ENCODE measurements at places on chromosomes 4 and X.

DNA sequence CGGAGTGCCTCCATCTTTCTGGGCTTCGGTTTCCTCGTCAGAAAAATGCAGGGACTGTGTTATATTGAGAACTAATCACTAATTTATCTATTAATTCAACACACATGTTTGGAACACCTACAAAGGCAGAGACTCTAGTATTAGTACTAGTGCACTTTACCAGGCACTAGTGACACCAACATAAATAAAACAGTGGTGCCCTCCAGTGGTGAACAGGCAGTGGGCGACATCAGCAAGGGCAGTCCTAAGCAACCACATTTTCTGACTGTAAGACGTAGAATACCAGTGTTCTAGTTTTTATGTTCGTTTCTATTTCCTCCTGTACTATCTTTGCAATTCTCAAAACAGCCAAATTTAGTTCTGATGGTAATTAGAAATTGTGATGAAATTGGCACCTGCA lies 69.1 kb upstream of the UCP1 start:
- peak; percentile 5 for DNase-seq

GRCh38 chr4:57065730-57066482 lies 44.3 kb downstream of the IGFBP7 start:
- DNase-seq: no peak

- DNase-seq: no peak
Observed at GRCh38 chrX:131217989-131218388, 71.1 kb downstream of the IGSF1 start.

- peak; percentile 19 for DNase-seq
Observed at GRCh38 chrX:110037178-110037577, 34.3 kb downstream of the TMEM164 start.

DNA sequence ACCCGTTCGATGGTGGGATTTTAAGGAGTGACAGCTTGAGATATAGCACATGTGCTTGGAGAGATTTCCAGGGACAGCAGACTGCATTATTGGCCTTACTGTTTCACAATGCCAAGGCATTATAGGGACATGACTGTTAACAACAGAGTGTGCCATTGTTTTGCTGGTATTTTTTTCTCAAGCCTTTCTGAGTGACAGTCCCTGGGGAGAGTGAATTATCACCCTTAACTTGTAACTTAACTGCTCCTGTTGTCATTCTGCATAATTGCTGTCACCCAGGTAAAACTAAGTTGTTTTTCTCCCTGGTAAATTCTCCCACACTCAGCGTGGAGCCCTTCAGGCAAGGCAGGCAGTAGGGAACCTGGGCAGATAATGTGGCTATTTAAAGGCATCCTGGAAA lies 989.2 kb upstream of the LCORL start:
- DNase-seq: no peak

- DNase-seq: no peak
Observed at GRCh38 chr4:6200922-6201362, 593 bp upstream of the JAKMIP1 start.

DNA sequence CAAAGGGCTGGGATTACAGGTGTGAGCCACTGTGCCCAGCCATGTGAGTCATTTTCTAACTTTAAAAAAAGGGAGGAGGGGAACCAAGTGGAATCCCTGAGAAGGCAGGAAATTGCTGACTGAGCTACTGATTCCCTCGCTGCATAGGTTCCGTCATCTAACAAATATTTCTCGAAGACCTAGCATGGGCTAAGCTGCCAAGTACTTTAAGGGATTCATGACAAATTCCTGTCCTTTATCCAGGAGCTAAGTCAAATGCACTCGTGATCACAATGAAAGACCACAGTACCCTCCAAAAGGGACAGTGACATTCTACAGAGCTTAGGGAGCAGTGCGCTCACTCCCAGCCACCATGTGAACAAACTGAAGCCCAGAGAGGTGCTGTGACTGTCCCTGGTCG lies 33.2 kb upstream of the MAN2B2 start:
- no peak for DNase-seq

- DNase-seq: peak; percentile 15
Observed at GRCh38 chr4:105145903-105146275, 787 bp upstream of the TET2 start.

- DNase-seq: no peak
Observed at GRCh38 chr4:152677117-152677516, 2.7 kb downstream of the TMEM154 start.

DNA sequence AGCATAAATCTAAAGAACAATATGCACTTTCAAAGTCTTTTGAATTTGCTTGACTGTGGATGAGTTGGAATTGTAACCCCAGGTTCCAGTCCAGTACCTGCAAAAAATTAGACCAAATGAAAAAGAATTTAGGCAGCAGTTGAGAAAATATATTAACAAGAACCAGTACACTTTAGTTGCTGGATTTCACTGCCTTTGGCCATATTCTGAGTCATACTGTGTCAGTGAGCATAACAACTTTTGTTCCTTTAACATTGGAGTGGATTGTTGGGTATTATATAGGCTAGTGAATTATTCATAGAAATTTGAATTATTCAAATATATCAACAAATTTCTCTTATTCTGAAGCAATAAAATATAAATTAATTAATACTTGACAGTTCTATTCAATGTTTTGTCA lies 101.5 kb upstream of the SMAD1 start:
- DNase-seq: no peak

- no peak for DNase-seq
Observed at GRCh38 chrX:10106806-10107205, 50.0 kb upstream of the CLCN4 start.

GRCh38 chrX:40573763-40574162 lies 7.0 kb upstream of the ATP6AP2 start:
- DNase-seq: no peak

GRCh38 chr4:181524499-181524898 lies 718.7 kb upstream of the TENM3 start:
- DNase-seq: no peak

GRCh38 chrX:15598026-15598425 lies 2.7 kb downstream of the ACE2 start:
- DNase-seq: peak; percentile 10

DNA sequence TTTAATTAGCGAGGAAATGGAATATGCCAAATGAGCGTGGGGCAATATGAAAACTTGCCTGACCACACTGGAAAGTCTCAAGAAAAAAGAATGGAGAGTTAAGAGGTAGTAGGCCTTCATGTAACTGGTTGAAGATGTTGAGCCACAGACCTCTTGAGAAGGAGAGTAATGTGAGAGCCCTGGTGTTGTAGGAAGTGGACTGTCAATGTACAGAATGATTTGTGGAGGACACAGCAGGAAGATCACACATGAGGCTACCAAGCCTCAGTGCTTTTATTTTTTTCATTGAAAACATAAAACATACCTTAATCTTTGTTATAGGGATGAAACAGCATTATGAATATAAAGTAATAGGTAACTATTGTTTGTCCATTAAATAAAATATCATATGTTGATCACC lies 331.6 kb downstream of the UNC5C start:
- no peak for DNase-seq

- no peak for DNase-seq
Observed at GRCh38 chr4:3479358-3480101, 16.4 kb downstream of the DOK7 start.

DNA sequence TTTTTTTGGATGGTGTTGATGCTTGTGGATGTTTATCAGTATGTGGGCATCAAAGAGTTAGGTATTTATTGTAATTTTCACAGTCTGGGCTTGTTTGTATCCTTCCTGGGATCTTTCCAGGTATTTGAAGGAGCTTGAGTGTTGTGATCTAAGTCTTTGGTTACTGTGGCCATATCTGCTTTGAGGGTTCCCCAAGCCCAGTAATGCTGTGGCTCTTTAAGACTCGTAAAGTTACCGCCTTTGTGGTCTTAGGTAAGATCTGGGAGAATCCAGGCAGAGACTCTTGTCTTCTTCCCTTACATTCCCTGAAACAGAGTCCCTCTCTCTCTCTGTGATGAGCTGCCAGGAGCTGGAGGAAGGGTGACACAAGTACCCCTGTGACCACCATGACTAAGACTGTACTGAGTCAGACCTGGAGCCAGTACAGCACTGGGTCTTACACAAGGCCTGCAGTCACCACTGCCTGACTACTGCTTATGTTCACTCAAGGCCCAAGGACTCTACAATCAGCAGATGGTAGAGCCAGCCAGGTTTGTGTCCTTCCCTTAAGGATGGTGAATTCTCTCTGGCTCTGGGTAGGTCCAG lies 62.2 kb downstream of the FMR1NB start:
- peak; percentile 56 for DNase-seq

- peak; percentile 54 for DNase-seq
Observed at GRCh38 chr4:140149846-140150635, 3.9 kb downstream of the MAML3 start.

GRCh38 chr4:124754681-124755080 lies 42.1 kb upstream of the ANKRD50 start:
- peak; percentile 28 for DNase-seq

GRCh38 chrX:153582896-153583295 lies 16.0 kb downstream of the CCNQ start:
- DNase-seq: peak; percentile 17

DNA sequence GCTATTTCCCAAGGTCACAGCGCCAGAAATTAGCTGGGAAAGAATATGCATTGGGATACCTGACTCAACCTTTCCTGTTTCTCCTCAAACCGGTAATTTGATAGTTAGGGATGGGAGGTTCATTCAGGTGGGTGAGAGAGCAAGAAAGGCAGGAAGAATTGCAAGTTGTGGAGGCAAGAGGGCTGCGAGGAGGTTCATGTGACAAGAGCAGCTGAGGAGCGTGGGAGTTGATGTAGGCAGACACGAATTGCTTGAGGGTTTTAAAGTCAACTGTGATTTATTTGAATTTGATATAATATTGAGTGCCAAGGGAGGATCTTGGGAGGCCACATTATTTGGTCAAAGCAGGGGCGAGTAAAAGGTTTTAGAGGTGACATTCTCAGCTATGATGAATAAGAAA lies 329.0 kb downstream of the STIM2 start:
- DNase-seq: no peak

DNA sequence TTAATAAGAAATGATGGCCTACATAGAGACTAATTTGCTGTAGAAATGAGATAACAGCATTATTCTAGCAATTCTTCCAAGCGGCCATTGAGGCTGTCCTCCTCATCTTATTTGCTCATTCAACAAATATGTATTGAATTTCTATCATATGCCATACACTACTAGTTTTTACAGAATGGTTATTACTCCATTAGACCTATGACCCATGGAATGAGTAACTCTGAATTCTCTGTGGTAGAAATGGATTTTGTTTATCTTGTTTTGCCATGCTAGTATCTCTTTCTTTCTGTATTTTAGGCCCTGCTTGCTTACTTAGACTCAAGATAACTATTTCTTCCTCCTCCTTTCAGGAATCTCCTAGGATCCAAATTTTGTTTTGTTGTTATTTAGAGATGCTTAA lies 103.5 kb downstream of the RPA4 start:
- peak; percentile 35 for DNase-seq

DNA sequence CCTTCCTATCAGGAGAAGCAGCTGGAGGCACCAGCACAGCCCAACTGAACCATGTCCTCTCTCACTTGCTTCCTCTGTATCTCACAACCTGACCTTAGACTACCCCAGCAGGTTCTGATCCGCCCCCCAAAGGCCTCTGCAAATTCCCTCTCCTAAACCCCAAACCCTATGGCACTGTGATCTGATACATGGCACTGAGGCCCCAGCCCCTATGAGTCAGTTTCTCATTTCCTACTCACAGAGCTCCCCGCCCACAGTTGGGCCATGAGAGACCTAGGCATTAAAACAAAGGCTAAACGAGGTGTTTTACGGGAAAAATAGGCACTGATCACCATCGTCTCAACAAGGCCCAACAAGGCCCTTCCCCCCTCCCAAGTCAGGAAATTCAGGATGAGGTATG lies 19.1 kb downstream of the SASH3 start:
- DNase-seq: no peak

- no peak for DNase-seq
Observed at GRCh38 chr4:175747250-175747649, 64.8 kb downstream of the GPM6A start.

GRCh38 chr4:114384629-114385028 lies 214.0 kb upstream of the UGT8 start:
- peak; percentile 76 for DNase-seq

- DNase-seq: no peak
Observed at GRCh38 chrX:151505796-151506195, 57.7 kb upstream of the PASD1 start.

- no peak for DNase-seq
Observed at GRCh38 chr4:8738471-8738931, 133.1 kb downstream of the HMX1 start.

DNA sequence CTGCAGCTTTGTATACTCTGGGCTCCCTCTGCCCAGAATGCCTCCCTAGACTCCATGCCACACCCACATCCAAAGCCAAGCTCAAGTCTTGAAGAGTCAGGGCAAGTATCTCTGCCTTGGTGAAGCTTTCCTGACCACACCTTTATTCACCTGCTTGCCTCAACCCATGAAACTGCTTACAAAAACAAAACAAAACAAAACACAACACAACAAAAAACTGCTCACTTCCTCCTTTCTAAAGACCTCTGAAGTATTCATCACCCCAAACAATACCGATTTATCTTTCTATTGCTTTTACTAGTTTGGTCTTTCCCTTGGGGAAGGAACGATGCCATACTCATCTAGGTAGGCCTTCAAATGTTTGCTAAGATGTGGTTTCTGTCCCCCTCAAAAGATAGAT lies 45.0 kb downstream of the TMEM165 start:
- no peak for DNase-seq

- no peak for DNase-seq
Observed at GRCh38 chr4:112378858-112379257, 81.7 kb downstream of the ALPK1 start.

- peak; percentile 49 for DNase-seq
Observed at GRCh38 chrX:23554304-23554703, 113.0 kb upstream of the PRDX4 start.

GRCh38 chrX:133983974-133984845 lies 1.2 kb downstream of the GPC3 start:
- DNase-seq: no peak

DNA sequence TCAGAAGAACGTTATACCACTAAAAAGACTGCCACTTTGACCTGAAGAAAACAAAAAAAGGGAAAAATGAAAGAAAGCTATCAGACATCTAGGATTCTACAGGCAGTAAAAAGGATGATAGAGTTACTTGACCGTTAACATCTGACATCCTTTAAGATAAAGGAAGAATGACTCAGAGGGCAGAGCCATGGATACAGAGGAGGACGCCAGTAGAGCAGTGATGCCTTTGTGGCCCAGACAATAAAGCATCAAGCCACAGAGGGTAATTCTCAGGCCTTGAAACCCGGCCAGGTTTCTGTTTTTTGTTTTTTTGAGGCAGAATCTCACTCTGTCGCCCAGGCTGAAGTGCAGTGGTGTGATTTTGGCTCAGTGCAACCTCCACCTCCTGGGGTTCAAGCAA lies 9.5 kb upstream of the BEX1 start:
- DNase-seq: no peak

DNA sequence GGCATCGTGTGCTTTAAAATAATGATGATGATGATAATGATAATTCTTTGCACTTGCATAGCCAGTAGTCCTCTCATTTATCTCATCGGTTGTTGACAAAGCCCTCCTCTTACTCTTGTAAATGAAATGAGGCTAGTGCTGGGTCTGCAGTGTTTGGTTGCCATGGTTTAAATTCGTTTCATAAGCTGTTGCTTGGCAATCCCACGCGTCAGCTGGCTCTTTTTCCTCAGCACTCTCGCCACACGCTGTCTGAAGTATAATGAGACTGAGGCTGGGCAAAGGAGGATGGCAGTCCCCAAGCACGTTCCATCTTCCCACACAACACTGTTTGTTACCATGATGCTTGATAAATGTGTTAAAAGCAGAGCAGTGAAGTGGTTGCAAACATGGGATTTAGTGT lies 15.5 kb downstream of the PAGE4 start:
- DNase-seq: no peak

GRCh38 chrX:2715066-2715600 lies 24.0 kb downstream of the CD99 start:
- DNase-seq: no peak

GRCh38 chrX:135914404-135914803 lies 20.9 kb downstream of the SAGE1 start:
- no peak for DNase-seq
